BJ (cell line): ENCODE measurements at places on chromosomes 11 and 22. TPM values are rescaled to one million over a fixed set of nuclear protein-coding genes. Genes with fewer than 3 reads are reported as not detected.

- DNase-seq, result no peak
Measured at GRCh38 chr11:134481135-134481534, 69.1 kb upstream of the B3GAT1 start.

DNA sequence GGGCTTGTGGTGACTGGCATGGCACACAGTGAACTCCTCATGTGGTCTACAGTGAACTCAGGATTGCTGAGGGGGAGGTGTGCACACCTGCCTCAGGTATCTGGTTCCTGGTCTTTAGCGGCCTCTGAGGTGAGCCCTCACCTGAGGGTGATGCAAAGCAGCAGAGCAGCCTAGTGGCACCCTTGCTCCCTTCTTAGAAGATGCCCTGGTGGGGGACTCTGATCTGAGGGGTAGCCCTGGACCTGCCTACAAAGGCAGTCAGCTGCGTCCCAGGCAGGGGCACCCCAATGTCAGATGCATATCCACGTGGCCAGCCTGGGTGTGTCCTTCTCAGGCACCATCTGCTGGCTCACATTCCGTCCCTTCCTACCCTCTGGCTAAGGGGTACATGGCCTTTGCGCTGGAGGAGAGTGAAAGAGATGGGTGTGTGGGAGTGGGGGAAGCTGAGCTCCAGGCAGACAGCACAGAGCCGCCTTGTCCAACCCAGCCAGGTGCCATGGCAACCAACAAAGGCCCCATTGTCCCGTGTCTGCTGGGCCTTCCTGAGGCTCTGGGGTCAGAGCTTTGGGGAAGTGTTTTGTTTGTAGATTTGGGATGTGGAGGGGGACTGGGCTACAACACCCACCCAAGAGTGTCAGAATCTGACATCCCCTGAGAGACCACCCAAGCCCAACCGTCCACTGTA, 5.8 kb downstream of the PLEKHB1 start:
- no peak for DNase-seq

DNA sequence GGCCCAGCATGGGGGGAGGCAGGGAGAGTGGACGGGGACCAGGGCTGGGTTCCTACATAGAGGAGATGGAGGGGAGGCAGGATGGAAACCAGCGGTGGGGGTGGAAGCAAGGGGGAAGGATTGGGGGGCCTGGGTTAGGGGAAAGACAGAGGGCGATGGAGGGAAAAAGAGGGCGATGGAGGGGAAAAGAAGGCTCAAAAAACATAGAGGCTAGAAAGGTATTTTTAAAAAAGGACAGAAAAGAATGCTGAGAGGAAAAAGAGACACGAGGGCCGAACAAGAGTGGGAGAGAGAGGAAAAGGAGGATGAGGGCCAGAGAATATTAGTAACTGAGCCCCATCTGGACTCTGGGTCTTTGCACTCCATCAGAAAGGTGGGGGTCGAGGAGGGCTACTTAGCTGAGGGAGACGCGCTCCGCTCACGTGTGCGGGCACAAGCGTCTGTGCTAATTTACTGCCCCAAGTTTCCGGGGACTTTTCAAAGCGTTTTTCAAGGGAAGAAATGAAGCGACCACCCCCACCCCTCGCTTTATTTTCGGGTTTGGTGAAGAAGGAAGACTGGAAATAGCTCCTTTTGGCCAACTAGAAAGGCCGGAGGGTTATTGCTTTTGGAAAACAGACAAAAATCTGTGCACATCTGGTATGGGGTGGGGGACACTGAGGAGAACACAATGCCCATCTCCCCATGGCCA, 14.5 kb downstream of the PAX6 start:
- no peak for DNase-seq

- DNase-seq, result peak; percentile 41
Measured at GRCh38 chr11:72278905-72279304, 34.9 kb upstream of the PHOX2A start.

- DNase-seq, result no peak
Measured at GRCh38 chr11:123185326-123185725, 9.7 kb downstream of the CLMP start.

DNA sequence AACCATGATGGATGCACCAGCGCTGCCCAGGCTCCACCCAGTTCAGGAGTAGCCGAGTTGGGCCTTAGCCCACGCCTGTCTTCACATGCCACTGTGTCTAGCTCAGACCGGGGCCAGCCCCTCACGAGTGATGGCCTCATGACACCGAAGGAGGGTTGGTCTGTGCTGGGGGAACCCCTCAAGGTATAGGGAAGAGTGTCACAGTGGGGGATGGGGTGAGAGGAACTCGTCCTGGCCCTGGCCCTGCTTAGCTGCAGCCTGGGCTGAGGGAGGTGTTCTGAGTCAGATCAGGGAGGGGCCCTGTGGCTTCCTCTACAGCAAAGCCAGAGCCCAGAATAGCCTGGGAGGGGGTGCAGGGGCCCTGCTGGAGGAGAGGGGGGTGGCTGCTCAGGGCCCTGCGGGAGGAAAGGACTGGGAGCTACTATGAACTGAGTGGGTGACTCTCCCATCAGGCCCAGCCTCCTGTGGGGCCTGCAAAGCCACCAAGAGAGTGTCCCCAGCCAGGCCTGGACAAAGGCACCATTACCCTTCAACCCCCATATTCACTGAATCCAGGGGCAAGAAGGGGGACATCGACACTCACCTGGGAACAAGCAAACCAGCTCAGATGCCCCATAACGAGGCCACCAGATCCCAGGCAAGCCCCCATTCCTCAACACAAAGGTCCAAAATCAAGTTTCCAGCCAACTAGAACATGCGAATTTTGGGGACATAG, 41.2 kb downstream of the IGLL5 start:
- no peak for DNase-seq

GRCh38 chr11:11864803-11865202, 23.0 kb downstream of the USP47 start:
- no peak for DNase-seq

- no peak for DNase-seq
Measured at GRCh38 chr11:30346068-30346688, 23.3 kb downstream of the ARL14EP start.

DNA sequence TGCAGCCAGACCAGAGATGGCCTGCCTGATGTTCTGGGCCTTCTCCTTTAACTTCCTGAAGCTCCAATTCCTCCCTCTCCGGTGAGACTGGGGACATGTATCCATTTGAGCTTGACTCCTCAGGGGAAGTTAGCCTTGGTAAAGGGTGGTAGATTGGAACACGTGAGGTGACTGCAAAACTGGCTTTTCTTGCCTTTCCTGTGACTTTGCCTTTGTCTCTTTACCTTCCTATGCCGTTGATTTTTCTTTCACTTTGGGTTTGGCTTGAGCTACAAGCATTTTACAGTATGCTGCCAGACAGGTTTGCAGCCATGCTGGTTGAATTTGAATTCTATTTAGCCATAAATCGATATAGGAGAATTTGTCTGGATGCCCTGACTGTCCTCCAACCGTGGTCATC, 16.8 kb upstream of the GLYATL1 start:
- DNase-seq, result no peak

DNA sequence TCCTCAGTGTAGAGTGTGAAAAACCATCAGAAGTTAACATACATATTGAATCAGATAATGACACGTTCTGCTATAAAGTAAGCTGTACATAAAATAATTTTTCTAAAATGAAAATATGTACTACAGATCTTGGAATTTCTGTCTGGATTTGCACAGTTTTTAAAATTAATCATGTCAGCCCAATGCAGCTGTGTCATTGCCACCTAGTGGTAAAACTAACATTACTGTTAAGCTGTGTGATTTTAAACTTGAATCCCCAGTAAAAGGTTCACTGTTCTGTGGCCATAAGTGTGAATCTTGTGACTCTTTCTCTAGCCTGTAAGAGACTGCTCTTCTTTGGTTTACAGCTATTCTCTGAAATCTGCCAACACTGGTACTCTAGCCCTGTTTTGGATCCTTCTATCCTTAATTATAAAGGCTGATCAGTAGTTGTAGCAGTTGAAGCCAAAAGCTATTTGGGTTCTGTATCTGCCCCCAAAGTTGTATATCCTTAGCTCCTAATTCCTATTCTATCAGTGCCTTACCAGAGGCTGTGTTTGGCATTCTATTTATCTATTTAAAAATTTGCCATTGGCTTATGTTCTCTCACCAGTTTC, 4.0 kb downstream of the JRKL start:
- DNase-seq, result no peak

- no peak for DNase-seq
Measured at GRCh38 chr11:128905345-128906184, 14.4 kb downstream of the KCNJ5 start.

- DNase-seq, result no peak
Measured at GRCh38 chr11:83265331-83265730, 20.8 kb downstream of the CCDC90B start.

DNA sequence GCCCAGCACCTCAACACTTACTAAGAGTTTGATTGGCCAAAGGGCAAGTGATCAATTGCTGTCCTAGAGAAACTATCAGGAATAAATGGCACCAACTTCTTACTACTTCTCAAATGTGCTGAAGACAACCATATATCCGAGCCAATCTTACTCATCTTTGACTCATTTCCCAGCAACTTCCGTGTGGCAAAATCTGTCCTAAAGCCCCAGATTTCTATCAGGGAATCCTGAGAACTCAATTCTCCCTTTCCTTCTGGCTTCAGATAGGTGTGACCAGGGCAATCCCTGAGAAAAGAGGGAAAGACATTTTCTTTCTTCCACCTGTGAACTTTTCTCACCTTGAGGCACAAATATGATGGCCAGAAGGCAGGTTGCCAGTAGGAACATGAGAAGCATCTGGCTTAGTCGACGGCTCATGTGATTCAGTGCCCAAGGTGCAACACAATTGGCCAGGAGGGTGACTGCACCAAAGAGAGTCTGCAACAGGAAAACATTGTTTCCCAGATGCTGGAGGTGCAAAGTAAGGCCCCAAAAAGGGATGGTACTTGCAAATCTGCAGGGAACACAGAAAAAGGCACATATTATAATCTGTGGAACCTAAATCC, 21.8 kb upstream of the SLC22A24 start:
- no peak for DNase-seq

- peak; percentile 72 for DNase-seq
Measured at GRCh38 chr22:24486501-24486921, 8.6 kb upstream of the UPB1 start.

DNA sequence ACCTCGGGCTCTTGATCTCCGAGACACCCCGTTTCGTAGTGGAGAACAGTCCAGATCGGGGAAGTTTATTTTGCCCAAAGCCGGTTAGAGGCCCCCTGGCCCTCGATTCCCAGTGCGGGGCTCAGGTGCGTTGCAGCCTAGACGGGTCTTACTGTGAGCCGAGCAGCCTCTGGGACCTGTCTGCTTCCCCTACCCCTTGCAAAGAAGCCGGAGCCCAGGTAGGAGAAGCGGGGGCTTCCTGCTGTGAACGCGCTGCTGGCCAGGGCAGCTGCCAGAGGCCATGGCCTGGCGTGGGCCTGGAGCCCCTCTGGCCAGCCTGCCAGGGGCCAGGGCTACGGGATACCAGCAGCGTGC, 621 bp downstream of the TSPO start:
- no peak for DNase-seq

- DNase-seq, result no peak
Measured at GRCh38 chr11:35927104-35927503, 16.8 kb upstream of the LDLRAD3 start.

DNA sequence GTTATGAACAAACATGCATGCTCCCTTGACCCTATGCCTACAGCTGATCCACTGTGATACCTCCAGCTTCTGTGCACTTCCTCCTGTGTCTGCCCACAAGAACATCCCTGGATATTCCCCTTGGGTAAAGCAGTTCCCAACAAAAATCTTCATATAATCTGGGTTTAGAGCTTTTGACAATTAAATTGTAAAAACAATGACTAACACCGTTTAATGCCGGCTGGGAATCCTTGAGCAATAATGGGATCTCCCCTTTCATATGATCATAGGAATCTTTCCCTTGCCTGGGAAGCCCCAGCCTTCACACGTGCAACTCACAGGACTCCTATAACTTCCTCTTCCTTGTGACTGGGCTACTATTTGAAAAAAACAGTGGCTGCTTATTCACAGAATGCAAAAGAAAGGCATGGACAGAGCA, 6.3 kb upstream of the ZC3H12C start:
- no peak for DNase-seq

GRCh38 chr11:68463714-68464113, 3.2 kb downstream of the PPP6R3 start:
- no peak for DNase-seq

DNA sequence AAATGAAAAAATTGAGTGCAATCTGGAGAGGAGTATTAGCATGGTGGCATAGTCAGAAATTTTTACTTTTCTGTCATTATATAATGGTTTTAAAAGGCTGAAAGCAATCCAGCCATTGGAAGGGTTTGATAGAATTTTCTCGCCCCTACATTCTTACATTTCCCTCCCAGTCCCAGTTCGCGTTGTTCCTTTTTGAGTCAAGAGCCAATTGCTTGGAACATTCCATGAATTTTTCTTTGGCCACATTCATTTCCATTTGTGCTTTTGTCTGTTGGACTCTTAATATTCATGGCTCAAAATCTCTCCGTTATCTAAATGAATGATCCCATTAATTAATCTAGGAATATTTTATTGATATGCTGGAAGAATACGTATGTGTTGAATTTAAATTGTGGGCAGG, 66.0 kb downstream of the GRK3 start:
- peak; percentile 1 for DNase-seq

DNA sequence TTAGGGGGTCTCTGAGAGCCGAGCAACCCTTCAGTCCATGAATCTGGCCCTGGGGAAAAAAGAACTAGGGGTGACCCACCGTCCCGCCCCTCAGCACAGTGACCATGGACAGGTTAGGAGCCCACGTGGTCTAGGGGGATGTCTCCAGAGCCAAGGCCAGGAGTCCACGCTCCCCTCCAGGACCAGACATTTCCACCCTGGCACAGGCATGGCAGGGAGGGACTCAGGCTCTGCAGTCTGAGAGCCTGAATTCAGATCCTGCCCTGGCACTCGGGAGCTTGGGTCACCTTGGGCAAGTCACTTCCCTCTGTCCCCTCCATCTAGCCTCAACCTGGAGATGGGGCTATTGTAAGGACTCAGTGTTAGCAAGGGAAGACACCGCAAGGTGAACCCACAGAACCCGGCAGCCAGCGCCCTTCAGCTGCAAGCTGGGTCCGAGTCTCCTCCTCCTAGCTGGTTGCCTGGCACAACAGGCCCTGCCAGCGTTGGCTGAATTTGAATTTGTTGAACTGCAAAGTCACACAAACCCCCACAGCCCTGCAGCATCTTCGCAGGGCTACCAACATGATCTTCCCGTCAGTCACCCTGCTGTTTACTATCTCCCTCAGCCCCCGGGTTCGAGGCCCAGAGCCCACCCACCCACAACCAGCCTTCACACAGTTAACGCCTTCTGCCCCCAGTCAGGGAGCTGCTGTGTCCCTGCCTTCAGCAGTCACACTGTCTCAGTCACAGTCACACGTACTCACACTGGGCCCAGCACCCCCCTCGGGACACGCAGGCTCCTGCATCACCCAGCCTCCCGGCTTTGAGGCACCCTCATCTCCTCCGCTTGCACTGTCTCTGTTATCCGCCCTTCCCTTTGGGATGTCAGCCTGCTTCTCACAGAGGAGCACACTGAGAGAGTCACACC, 603 bp upstream of the PDGFB start:
- DNase-seq, result no peak

GRCh38 chr11:73201249-73201648, 16.8 kb upstream of the P2RY2 start:
- no peak for DNase-seq

The PKDREJ gene
- polyA plus RNA-seq, result not detected in 2 replicates

The TBX10 gene
- not detected in 2 replicates for polyA plus RNA-seq

The NLRX1 gene
- polyA plus RNA-seq, result 12.0 and 19.4 TPM in 2 replicates

The OR51A4 gene
- not detected in 2 replicates for polyA plus RNA-seq

The FAT3 gene
- polyA plus RNA-seq, result 0.53 and 0.76 TPM in 2 replicates

The RAB39A gene
- polyA plus RNA-seq, result not detected in 2 replicates

The GLYAT gene
- polyA plus RNA-seq, result not detected in 2 replicates

The FJX1 gene
- 4.8 and 6.1 TPM in 2 replicates for polyA plus RNA-seq

The SGSM1 gene
- polyA plus RNA-seq, result not detected in 2 replicates
